ENCODE measurements at places on chromosomes 7 and 10.

DNA sequence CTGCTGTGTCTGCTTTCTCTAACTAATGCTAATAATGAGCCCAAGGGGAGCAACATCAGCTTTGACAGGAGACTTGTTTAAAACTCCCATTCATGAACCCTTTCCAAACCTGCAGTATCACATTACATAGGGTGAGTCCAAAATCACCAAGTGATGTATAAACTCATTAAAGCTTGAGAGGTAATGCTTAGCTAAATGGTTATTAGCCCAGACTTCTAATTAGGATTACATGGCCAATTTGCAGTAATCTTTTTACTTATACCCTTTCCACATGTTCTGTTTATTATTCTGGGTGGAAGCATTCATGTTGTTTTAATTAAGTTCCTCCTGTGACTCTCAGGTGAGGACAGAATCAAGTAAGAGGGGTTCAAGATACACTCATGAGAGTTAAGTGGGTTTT, 17.5 kb downstream of the ZNF138 start:
- DNase-seq, result no peak

- peak; percentile 80 for DNase-seq
These were observed 350.1 kb downstream of the KIF20B start for GRCh38 chr10:90051474-90051873.

DNA sequence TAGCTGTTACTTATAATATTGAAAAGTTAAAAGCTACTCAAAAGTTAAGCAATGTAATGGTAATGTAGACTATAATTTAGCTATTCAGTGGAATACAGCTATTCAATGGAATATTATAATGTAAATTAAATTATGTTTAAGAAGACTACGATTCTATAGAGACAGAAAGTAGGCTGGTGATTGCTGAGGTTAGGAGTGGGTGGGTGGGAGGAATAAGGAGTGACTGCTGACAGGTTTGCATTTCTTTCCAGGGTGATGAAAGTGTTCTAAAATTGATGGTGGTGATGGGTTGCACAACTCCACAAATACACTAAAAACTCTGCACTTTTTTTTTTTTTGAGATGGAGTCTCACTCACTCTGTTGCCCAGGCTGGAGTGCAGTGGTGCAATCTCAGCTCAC, 21.4 kb downstream of the DENND2A start:
- DNase-seq, result no peak

- DNase-seq, result no peak
These were observed 3.0 kb downstream of the LAMB1 start for GRCh38 chr7:107999779-108000560.

- DNase-seq, result no peak
These were observed 82.2 kb upstream of the DDC start for GRCh38 chr7:50647286-50647980.

- DNase-seq, result no peak
These were observed 23.2 kb upstream of the MKI67 start for GRCh38 chr10:128149267-128150014.

DNA sequence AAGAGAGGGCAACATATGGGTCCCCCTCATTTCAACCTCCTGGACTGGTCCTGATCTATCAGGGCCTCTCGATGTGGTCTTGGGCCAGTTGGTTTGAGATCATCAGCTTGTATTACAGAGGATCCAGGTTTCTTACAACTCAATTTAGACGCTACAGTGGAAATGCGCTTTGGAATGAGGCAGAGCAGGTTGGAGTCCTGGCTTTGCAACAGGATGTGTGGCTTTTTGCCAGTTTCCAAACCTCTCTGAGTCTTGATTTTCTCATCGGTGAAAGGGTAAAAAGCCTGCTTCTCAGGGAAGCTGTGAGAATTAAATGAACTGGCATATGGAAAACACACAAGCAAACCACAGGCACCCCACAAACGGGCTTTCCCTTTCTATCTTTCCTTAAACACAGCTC, 37.5 kb upstream of the MKI67 start:
- no peak for DNase-seq

- DNase-seq, result no peak
These were observed 407.7 kb downstream of the SH2D4B start for GRCh38 chr10:80945264-80945880.

GRCh38 chr7:149772241-149772955, 990 bp downstream of the ZNF467 start:
- DNase-seq, result no peak

- DNase-seq, result no peak
These were observed 724.2 kb downstream of the SORCS1 start for GRCh38 chr10:106440355-106440754.

GRCh38 chr10:21272643-21273399, 252.7 kb downstream of the SKIDA1 start:
- no peak for DNase-seq

DNA sequence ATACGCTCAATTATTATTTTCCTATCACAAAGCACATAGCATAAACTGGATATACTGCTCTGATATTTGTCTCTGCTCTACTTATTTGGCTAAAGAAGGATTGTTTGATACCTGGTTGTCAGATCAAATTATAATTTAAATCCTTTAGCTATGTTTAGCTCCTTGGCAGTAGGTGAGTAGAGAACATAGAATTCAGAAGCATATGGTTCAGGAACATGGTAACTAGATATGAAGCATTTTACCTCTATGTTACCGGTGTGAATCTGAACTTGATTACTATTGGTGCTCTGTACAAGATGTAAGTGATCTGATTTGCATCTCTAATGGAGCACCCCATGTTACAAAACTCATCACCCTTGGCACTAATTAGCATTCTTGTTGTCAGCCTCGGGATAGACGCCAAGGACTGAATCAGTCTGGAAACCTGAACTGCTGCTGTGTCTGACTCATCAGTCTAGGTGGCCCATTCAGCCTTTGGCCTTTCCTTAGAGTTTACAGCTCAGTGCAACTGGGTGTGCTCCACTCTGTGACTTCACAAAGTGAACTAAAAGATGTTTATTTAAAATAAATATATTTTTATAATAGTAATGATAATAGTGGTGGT, 12.3 kb upstream of the MYPN start:
- DNase-seq, result no peak

- DNase-seq, result no peak
These were observed 35.4 kb downstream of the CCDC3 start for GRCh38 chr10:12966067-12966466.

- DNase-seq, result no peak
These were observed 697.6 kb upstream of the GALNT17 start for GRCh38 chr7:70434376-70434775.

- DNase-seq, result no peak
These were observed 17.0 kb upstream of the NODAL start for GRCh38 chr10:70458329-70459060.

DNA sequence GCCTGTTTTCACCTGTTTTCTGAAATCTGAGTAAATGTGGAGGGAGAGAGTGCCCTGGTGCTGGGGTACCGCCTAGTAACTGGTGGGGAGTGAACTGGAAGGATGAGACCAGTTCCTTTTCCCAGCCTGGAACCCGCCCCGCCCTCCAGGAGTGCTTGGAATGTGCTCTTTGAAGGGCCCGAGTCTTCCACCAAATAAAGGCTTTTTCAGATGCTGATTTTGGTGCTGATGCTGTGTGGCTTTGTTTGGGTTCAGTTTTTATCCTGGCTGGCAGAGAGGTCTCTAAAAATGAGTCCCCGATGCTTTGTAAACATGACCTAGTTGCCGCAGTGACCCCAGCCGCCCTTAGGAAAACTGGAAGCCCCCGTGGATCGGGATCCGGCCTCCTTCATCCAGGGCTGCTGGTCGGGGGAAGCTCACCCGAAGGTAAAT, 25.9 kb downstream of the FOXK1 start:
- DNase-seq, result no peak

DNA sequence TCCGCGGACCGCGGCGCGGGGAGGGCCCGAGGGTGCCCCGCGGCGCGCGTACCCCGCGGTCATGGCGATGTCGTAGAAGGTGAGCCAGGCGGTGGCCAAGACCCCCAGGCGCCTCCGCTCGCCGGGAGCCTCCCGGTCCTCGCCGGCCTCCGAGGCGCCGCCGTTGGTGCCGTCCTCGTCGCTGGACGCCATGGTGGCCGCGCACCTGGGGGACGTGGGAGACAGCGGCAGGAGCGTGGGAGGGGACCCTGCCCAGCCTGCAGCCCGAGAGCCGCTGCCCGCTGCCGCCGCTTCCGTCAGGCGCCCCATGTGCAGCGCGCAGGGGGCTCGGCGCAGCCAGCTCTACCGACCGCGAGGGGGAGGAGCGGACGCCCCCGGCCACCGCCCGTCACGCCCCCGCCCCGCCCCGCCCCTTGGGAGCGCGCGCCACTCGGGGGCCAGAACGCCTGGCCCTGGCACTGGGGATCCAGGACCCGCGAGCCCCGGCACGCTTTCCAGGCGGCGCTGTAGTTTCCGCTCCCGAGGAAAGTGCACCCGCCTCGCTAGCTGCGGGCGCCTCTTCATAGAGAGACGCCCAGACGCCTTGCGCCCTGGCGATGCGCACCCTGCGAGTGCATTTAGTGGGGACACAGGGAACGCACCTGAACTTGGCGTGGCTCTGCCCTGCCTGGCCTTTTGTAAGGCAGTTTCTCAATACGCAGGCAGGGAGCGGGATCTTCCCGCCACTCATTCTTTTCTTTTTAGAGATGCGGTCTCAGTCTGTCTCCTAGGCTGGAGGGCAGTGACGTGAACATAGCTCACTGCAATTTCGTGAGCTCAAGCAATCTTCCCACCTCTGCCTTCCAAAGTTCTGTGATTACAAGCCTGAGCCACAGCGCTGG, at the start of gene HACD1:
TSS of gene HACD1 (minus strand) at position 344 of the 881 bp plus-strand sequence. CDS start at position 309, 35 bp downstream.
- no peak for DNase-seq

DNA sequence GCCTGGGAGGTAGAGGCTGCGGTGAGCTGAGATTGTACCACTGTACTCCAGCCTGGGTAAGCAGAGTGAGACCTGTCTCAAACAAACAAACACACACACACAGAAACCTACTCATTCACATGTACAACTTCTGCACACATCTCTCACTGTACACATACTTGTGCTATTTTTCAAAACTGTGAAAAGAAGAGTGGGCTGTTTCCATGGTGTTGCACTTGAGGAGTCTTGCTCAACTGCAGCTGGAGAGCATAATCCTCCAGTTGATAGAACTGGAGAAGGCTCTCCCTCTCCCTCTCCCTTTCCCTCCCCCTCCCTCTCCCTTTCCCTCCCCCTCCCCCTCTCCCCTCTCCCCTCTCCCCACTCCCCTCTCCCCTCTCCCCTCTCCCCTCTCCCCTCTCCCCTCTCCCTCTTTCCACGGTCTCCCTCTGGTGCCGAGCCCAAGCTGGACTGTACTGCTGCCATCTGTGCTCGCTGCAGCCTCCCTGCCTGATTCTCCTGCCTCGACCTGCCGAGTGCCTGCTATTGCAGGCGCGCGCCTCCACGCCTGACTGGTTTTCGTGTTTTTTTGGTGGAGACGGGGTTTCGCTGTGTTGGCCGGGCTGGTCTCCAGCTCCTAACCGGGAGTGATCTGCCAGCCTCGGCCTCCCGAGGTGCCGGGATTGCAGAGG, 43.7 kb upstream of the DLD start:
- DNase-seq, result peak; percentile 86

DNA sequence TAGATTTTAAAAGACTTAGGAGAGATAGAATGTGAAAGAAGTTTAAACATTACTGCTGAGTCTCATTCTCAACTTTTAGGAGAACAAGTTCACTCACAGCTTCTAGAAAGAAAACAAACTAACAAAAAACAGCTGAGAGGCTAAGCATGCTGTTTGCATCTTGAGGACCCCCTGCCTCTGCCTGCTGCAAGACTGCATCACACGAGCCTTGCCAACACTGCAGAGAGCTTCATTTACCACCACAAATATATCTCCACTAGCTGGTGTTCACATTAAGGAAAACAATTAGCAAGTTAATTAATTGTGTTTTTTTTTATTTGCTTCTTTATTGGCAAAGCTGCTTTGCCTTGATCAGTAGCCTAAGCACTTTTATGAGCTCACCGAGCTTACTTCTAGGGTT, 336.6 kb upstream of the KIAA1217 start:
- no peak for DNase-seq

- DNase-seq, result no peak
These were observed 277.1 kb downstream of the SNX13 start for GRCh38 chr7:17663061-17663675.

DNA sequence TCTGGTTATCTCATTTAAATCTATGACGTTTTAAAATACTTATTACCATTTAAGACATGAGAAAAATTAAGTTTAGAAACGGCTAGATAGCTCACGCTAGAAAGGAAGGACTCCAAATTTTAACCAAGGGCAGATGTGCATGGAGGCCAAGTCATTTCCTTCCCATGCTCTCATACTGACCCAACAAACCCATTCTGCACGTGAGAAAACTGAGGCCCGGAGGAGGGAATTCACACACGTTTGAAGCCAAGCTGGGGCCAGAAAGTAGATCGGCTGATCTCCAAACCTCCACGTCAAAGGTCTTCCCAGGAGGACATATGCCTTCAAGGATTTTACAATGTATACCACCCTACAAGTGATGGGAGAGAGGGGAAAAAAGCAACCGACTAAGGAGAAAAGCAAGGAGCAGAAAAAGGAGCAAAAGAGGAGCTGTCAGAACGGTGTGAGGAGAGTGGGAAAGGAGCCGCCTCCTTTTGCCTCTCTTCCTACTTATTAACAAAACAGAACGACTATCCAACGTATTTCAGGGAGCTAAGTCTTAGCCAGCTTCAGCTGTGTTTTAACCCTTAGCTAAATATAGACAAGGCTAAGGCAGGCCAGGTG, 645 bp upstream of the SIRT1 start:
- DNase-seq, result no peak

- DNase-seq, result no peak
These were observed 50.6 kb upstream of the TES start for GRCh38 chr7:116159711-116160110.

DNA sequence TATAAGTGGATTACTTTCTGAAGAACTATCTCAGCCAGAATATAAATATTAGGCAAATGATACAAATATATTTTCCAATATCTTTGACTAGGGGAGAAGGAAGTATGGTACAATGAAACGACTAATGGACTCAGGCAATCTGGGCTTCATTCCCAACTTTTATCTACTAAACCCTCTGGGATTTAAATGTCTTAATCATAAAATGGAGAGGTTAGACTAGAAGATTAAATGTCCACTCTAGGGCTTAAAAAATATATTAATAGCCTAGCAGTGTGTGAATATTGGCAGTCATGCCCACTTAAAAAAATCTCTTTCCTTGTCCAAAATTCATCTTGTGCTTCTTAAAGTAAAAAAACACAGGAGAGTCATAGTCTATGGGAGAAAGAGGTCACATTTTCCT, 98.3 kb downstream of the CTTNBP2 start:
- DNase-seq, result no peak

DNA sequence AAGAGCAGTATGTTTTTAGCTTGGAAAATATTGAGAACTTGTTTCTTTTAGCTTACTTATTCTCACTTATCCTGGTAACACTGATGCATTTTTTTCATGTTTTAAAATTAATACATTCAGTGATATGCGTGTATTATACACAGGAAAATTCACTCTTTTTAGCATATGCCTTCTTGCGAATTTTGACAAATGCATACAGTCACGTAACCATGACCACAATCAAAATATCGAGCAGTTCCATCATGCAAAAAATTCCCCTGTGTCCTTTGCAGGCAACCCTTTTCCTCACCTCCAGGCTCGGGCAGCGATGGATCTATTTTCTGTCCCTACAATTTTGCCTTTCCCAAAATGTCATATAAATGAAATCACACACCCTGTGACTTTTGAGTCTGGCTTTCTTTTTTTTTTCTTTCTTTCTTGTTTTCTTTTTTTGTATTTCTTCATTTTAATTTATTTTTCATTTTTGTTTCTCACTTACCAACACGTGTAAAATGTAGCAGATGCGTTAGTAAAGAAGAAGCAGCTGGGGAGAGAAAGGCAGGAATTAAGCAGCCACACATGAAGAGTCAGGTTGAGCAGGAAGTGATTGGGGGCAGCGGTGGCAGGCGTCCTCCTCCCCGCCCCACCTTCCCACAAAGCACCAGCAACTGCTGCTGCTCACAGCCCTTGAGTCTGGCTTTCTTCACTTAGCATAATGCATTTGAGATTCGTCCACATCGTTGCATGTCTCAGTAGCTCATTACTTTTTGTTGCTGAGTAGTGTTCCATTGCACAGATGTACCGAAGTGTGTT, 29.9 kb downstream of the ADRB1 start:
- DNase-seq, result no peak
